ENCODE measurements at places on chromosomes 6 and 20.
A peak's percentile ranks its signal among the peaks of the same experiment; 100 is the strongest.

DNA sequence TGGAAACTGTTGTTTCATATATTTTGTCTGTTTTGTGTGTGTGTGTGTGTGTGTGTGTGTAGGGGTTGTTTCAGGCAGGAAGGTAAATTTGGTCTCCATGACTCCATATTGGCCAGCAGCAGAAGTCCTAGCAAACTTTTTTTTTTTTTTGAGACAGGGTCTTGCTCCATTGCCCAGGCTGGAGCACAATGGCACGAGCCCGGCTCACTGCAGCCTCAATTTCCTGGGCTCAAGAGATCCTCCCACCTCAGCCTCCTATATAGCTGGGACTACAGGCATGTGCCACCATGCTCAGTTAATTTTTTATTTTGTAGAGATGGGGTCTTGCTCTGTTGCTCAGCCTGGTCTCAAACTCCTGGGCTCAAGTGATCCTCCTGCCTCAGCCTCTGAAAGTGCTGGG is 75.8 kb downstream of the PRDM1 start:
- DNase-seq = no peak

- DNase-seq = no peak
Observed at GRCh38 chr6:105868823-105869460, 217.2 kb upstream of the PRDM1 start.

- no peak for DNase-seq
Observed at GRCh38 chr6:15265787-15266186, 19.9 kb downstream of the JARID2 start.

GRCh38 chr6:20631549-20631924 is 97.3 kb downstream of the CDKAL1 start:
- DNase-seq = no peak

DNA sequence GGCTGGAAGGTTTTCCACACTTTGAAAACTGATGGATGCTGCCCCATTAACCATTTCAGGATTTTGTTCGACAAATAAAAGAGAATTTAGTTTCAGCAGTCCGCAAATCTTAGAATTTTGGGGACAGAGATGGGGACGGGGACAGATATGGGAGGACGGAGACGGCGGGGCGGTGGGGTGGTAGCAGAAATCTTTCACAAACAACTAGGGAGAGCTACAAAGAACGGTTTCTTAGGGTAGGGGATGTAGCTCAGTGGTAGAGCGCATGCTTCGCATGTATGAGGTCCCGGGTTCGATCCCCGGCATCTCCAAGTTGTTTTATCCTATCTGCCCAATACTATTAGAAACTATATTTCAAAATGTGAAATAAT is 15.1 kb downstream of the HMGN4 start:
- DNase-seq = peak; percentile 80

DNA sequence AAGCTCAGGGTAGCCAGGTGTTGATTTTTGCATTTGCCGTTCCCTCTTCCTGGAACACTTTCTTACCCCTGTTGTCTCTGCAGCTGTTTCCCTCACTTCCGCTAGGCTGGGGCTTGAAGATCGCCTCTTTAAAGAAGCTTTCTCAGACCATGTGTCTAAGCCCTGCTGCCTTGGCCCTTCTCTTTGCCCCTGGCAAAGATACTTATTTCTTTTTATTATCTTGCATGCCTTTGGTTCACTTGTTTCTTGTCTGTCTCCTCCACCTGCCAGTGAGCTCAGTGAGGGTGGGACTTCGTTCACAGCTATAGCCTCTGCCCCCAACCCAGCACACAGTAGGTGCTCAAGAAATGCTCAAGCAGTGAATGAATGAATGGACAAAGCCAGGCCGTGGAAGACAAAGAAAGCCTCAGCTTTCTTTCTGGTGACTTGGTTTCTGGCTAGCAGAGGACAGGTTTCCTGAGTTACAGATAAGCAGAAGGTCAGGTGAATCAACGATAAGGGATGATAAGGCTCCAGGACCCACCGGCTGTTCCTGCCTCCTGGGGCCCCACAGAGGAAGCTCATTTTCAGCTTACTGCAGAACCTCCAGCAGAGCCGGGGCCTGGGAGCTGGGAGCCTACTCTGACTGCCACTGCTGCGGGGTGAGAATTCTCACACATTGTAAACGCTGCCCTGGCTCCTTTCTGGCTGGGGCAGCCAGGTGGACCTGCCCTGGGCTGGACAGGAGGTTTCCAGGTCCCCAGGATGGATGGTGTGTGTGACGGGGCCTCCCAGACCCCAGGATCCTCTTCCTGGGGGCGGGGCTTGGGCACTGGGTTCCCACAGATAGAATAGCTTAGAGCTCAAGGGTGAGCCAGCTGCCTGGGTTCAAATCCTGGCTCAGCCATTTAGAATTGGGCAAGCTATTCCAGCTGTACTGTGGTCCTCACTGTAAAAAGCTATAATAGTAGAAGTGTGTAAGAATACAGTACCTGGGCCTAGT is 29.8 kb downstream of the SNAI1 start:
- DNase-seq = no peak

- DNase-seq = no peak
Observed at GRCh38 chr6:112320561-112321318, 26.4 kb upstream of the RFPL4B start.

DNA sequence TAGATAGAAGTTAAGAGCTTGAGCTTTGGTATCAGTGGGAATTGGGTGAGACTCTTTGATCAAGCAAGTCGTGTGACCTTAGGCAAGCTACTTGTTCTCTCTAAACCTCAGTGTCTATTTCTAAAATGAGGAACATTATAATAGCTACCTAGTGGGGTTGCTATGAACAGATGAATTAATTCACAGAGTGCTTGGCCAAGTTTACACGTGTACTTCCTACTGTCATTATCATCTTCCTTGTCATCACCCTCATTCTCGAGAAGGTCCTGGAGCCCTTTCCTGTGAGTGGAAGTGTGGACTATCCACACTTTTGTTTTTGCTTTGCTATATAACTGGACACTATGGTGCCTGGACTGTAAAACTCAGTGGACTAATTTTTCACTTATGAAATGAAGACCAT is 64.0 kb downstream of the BCKDHB start:
- DNase-seq = no peak

GRCh38 chr6:160276126-160276525 is 17.5 kb upstream of the SLC22A2 start:
- no peak for DNase-seq

GRCh38 chr6:37650071-37650481 is 47.6 kb downstream of the MDGA1 start:
- DNase-seq = no peak

DNA sequence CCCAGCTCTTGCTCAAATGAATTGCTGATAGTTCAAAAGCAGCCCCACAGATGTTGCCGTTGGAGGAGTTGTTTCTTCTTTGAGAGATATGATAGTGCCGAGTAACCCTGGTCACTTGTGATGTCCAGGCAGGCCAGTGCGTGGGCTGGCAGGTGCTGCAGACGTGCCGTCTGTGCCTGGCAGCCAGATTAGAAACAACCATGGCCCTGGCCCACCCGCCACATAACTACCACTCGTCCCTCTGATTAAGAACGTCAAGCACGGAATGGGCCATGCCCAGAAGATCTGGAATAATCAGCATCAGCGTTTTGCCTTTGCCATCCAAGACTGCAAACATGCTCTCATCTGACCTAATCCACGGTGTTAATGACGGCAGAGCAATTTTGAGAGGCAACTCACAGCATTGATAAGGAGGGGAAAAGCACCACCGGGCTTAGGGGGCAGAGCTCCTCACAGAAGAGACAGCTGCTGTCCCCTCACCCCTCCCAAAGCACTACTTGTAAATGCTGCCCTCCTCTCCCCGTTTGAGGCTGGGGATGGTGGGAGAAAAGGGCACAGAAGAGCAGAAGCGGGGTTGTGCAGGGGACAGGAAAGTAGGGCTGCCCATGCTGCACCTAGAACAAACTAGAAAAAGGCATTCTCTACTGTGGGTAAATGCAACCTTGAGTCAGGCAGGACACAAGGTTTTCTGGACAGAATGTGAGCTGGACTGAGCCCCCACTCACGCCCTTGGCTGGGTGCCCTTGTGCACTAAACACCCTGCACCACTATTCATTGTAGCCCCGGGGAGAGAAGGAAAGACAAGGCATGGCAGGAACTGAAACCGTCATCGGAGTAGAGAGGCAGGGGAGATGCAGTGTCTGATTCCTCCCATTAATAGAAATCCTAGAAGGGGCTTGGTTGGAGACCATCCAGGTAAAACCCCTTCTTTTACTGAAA is 5.3 kb upstream of the CPNE5 start:
- no peak for DNase-seq

DNA sequence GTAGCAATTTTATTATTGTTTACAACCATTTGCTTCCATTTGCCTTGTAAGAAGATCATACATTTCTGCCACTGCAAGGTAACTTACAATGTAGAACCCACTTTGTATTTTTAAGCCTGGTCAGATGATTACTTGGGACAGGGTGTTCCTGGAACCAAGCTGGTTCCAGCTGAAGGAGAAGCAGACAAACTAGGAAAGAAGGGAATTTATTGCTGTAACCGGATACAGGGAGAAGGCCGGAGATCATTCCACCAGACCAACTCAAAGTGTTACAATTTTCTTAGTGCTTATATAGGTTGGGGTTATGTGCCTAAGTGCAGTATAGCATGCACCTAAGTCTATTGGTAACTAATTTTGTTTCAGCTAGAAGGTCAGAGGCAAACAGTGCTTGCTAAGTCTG is 104.4 kb downstream of the MANEA start:
- DNase-seq = no peak

DNA sequence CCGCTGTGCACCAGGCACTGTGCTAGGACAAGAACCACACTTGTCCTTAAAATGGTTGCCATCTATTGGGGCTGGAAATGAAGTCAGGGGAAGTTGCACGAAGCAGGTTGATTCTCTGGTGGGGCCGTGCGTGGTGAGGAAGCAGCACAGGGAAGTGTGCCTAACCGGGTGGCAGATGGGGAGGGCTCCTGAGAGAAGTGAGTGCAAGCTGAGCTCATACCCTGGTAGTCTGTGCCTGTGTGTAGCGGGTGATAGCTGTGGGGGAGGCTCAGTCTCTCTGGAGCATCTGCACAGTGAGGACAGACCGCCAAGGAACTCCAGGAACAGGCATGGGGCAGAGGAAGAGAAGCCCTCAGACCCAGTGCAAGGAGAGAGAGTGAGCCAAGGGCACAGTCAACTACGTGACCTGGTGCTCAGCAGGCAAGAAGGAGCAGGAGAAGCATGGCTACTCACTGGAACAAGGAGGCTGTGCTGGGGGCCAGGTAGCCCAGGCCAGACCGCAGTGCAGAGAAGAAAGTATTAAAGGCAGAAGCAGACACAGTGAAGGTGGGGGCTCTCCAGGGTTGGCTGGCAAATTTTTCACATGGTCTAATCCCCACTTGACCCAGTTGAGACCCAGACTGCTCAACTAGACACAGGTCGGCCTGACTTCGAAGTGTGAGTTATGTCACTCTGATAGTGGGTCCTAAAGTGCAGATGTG is 155.0 kb downstream of the CDH26 start:
- no peak for DNase-seq

DNA sequence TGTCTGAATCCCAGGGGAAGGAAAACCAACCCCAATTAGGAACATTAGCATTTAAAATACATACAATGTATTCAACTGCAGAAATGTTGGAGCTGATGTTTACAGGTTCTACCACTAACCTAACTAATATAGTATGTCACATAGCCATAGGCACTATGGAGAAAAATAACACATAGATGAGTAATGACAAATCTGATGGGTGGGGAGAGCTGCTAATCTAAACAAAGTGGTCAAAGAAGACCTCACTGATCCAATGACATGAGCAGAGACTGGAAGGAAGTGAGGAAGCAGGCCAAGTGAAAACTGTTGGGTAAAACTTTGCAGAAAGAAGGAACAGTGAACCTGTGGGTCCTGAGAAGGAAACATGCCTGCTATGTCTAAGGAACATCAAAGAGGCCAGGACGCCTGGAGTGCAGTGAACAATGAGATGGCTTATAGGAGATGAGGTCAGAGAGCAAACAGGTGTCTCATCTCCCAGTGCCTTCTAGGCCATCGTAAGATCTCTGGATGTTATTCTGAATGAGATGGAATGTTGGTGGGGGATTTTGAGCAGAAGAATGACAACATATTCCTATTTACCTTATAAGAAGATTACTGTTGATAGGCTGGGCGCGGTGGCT is 135.7 kb downstream of the ALDH8A1 start:
- no peak for DNase-seq

GRCh38 chr20:21618759-21619416 is 86.6 kb upstream of the PAX1 start:
- no peak for DNase-seq

- DNase-seq = no peak
Observed at GRCh38 chr20:16488086-16488485, 85.2 kb downstream of the KIF16B start.

- DNase-seq = no peak
Observed at GRCh38 chr6:17902974-17903373, 84.5 kb downstream of the KIF13A start.

DNA sequence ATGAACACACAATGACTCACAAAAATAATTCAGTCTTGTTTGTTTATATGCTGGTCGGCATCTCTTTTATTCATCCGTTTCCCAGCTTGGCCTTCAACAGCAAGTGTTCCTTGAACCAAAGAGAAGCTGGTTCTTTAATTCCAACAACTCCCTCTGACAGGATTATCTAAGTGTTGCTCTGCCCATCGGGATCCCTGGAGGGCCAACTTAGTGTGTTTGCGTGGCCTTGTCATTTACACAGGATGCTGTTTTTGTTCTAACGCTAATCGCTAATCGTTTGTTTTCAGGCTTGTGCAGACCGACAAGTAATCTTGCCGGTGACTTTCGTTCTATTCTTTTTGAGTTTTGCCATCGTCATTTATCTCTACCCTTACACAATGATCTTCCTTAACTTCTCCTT is 267.4 kb upstream of the EXOC2 start:
- no peak for DNase-seq

- DNase-seq = no peak
Observed at GRCh38 chr6:79073888-79074287, 4.2 kb downstream of the PHIP start.

DNA sequence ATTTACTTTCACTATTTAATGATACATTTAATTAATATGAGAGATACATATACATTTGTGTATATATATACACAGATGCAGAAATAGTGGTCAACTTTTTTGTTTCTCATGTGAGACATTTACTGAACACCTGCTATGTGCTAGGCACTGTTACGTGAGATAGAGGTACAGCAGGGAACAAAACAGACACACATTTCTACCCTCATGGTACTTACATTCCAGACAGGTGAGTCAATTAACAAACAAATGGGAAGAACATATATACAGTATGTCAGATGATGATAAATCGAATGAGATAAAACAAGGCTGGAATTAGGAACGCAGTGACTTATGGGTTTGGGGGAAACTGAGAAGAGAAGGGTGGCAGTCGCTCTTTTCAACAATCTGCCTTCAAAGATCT is 5.1 kb downstream of the TFB1M start:
- no peak for DNase-seq

GRCh38 chr6:105256619-105257018 is 76.8 kb upstream of the POPDC3 start:
- DNase-seq = no peak

DNA sequence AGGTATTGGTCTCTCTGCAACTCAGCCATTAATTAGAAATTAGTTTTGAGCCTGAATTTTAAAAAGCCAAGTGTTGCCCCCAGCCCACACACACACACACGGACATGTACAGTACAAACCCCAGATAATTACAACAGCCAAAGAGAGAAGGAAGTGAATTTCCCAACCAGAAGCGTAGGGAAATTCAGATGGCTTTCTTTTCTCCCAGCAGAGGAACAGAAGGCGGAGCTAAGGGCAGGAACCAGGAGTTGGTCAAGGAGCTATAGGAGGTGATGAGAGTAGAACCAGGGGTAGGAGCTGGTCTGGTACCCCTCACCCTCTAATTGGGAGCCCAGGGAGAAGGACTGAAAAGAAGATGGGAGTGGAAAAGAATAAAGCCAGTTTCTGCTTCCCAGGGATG is 3.9 kb upstream of the ZBTB9 start:
- DNase-seq = no peak

Measured in CD4-positive, alpha-beta T cell treated with Interleukin-6 at 100 ng/mL for 8 hours (primary cell).